Gastrocnemius medialis (tissue), 4 donors: ENCODE measurements at places on chromosomes 7 and 10. TPM values are rescaled to one million over a fixed set of nuclear protein-coding genes. Genes with fewer than 3 reads are reported as not detected.

The ENTPD1 gene
- total RNA-seq: 6.9 TPM

The FAM221A gene
- 2.2 TPM for total RNA-seq

The PRPS1L1 gene
- total RNA-seq: not detected

The FAM237B gene
- not detected for total RNA-seq

The PFKFB3 gene
- 1,159 TPM for total RNA-seq

DNA sequence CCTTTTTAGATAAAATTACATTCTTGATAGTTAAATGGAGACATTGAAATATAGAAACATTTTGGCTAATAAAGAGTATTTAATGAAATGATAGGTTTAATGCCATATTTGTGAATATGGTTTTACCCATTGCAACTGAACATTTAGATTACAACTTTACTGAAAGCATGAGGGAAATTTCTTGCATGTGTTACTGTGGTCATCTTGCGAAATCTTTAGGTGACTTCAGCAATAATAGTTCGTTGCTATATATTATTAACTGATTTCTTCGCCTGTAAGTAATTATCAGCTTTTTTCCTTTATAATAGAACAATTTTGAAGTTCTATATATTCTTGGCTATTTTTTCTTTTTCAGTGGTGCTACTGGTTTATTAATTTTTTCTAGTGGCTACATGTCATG lies 83.2 kb downstream of the MLLT10 start:
- H3K4me1 ChIP-seq: no peaks in the 10 kb centered on the region
- no peak overlapping the region for H3K4me3 ChIP-seq
- H3K27me3 ChIP-seq: no peaks in the 10 kb centered on the region
- no peak overlapping the region for H3K27ac ChIP-seq
- no peak for DNase-seq
- H3K36me3 ChIP-seq: peaks cover 6% of the 10 kb centered on the region

- no peak for DNase-seq
- no peaks in the 10 kb centered on the region for H3K4me1 ChIP-seq
- no peaks in the 10 kb centered on the region for H3K36me3 ChIP-seq
- H3K4me3 ChIP-seq: no peak overlapping the region
- H3K27ac ChIP-seq: no peak overlapping the region
These were observed 44.4 kb upstream of the AKR1C2 start for GRCh38 chr10:5047912-5048628.

DNA sequence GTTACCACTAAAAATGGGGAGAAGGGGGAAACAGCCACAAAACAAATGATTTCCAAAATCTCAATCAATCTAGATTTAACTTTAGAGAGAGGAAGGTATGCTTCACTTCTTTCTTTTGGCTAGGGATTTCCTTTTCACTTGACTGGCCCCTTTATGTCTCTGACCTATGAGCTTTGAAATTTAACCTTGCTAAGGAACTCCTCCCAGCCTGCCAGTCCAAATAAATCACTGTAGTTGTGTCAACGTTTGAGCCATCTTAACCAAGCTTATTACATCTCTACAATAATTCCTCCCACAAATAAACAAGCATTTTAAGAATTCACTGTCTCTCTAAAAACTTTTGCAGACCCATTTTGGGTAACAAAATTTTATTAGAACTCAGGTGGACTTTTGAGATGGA lies 315.5 kb upstream of the CELF2 start:
- H3K4me3 ChIP-seq: no peak overlapping the region
- H3K27me3 ChIP-seq: no peaks in the 10 kb centered on the region
- no peak overlapping the region for H3K27ac ChIP-seq
- H3K4me1 ChIP-seq: no peaks in the 10 kb centered on the region
- DNase-seq: no peak

- H3K36me3 ChIP-seq: no peaks in the 10 kb centered on the region
- no peaks in the 10 kb centered on the region for H3K27me3 ChIP-seq
- H3K27ac ChIP-seq: no peak overlapping the region
These were observed 162.4 kb downstream of the COBL start for GRCh38 chr7:51154201-51154600.

DNA sequence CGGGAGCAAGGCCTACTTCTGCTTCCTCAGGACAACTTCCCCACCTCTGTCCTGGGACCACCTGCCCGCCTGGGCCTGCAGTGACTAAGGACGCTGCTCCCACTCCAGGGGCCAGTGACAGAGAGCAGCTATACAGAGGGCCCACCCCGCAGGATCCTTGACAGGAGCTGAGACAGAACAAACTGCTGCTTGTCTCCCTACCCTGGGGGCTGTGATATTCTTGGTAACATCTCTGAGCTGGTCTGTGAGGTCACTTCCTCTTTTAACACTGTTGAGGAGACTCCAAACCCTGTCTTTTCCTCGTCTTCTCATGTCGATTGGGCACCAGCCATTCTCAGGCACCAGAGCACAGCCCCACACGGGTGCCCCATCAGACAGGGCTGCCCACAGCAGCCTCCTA lies 6.9 kb upstream of the MRPS24 start:
- peaks cover 42% of the 10 kb centered on the region for H3K4me1 ChIP-seq
- peak overlapping the region; percentile 76 for H3K27ac ChIP-seq
- H3K27me3 ChIP-seq: no peaks in the 10 kb centered on the region
- no peak for DNase-seq
- H3K4me3 ChIP-seq: no peak overlapping the region
